ENCODE measurements at places on chromosomes 1 and 21.

DNA sequence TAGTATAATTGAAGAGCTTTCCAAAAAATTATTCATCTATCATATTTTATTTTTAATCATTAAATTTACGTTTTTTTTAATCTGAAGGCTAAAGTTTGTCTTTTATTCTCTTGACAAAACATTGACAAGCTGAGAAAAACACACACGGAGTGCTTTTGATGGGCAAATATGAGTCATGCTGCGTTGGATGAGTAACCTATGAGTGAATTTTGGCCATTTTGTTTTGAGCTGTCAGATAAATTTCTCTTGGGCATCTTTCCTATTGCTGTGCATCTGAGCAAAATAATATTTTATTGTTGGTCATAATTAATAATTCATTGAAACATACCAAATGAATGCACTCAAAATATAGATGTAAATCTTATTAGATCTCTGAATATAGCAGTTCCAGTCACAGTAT is 1144.1 kb upstream of the ADGRL2 start:
- DNase-seq = no peak

GRCh38 chr1:180937624-180938225 is 25.0 kb downstream of the KIAA1614 start:
- DNase-seq = no peak

DNA sequence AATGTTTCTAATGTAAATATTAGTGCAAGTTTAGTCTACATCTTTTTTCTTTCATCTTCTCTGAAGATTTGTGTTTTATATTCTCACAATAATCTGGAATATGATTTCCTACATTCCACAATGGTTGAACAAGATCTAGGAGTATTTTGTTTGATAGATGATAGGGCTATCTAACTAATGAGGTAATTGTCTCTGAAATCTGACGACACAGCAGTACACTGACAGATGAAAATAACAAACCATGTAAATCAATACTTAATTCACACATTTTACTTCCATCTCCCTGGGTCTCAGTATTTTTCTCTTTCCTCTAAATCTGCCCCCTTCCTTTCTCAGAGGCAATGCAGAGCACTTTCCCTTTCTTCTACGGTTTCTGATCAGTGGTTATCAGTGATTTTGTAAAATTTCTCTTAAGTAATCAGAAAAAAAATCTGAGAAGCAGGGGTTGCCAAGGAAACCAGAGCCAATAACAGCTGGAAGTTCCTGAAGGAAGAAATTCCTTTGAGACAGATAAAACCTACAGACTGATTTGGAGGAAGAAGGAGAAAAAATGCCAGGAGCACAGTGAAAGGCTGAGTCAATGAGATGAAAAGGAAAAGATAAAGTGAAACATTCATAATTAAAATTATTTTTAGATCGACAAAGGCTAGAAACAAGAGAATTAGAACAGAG is 7.3 kb upstream of the ANKRD13C start:
- peak; percentile 8 for DNase-seq

- DNase-seq = no peak
These were observed 148.9 kb upstream of the VANGL1 start for GRCh38 chr1:115492880-115493279.

- DNase-seq = no peak
These were observed 362.4 kb upstream of the KAZN start for GRCh38 chr1:14236097-14236496.

DNA sequence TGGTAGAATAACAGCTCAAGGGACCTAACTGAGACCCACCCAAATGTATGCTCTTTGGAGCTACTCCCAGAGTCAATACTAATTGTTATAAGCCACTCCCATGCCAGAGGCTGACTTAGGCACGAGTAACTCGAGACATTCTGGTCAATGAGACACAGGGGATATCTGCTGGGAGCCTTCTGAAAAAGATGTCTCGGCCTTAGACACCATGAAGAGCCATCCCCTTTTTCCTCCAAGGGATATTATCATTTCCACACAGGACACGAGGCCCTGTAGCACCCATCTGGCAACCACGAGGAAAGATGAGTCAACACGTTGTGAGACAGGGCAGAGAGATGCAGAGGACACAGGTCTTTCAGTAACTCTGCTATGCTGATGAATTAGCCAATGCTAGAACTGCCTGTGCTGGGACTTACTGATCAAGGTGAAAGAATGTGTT is 30.7 kb downstream of the ITPKB start:
- DNase-seq = no peak

DNA sequence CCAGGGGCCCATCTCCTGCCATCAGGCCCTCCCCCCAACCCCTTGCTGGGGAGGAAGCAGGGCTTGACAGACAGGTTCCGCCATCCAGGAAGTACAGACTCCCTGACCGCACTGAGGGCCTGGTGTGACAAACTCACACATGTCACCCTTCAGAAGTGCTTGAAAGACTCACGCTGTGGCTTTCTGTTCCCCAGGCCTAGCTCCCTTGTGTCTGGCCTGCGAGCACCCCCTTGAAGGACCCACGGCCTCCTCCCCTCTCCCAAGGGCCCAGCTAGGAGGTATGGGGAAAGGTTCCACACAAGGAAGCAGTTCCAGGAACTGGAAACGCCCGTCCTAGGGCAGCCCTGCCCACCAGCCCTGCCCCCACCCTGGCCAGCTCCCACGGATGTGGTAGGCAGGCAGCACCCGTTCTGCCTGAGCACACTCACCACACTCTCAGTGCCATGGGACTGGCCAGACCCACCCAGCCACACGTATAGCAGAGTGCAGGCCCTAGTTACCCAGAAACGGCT is 26.7 kb downstream of the SLC2A1 start:
- DNase-seq = no peak

GRCh38 chr1:36888811-36889477 is 145.4 kb downstream of the GRIK3 start:
- DNase-seq = no peak

GRCh38 chr1:202323731-202324130 is 18.0 kb downstream of the UBE2T start:
- no peak for DNase-seq

Data from muscle of arm (tissue), 14 donors.